Fibroblast of skin of left biceps (primary cell): ENCODE measurements at places on chromosomes 13 and 19.

- DNase-seq: no peak
Observed at GRCh38 chr13:35983206-35983605, 148.0 kb downstream of the DCLK1 start.

- no peak for DNase-seq
Observed at GRCh38 chr13:71801165-71801760, 65.7 kb downstream of the DACH1 start.

DNA sequence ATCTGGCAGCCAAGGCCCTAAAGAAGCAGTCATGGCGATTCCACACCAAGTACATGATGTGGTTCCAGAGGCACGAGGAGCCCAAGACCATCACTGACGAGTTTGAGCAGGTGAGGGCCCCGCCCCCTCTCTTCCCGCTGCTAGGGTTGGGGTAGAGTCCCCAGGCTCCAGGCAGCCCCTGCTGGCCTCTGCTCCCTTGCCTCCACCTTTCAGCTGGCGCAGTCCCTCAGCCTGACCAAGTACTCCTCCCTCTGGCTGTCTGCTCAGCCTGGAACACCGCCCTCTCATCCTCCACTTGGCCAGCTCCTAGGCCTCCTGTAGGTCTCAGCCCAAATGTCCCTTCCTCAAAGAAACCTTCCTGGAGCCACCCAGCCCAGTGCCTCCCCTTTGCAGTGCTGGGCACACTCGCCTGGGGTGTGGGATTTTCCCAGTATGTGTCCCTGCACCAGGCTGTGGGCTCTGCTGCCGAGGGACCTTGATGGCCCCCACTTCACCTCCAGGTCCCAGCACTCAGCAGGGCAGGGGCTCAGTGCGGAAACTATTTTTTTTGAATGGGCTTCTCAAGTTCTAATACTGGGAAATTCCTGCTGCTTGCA is 5.7 kb downstream of the LENG1 start:
- DNase-seq: no peak

GRCh38 chr19:55289117-55289796 is 5.5 kb downstream of the BRSK1 start:
- DNase-seq: no peak

DNA sequence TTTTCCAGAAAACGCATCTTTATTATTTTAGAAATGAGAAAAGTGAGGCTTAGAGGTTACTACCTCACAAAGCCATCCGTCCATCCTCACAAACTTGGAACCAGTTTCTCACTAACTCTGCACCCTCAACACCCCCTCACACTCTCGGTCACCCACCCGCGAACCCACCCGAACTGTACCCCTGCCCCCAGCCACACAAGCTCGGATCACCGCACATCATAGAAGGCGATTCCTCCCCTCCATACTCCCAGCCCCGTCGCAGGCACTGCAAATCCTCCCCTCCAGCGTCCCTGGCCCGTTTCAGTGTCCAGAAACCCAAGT is 238 bp downstream of the ZNF260 start:
- DNase-seq: no peak

GRCh38 chr19:33778089-33778791 is 18.4 kb upstream of the KCTD15 start:
- no peak for DNase-seq

DNA sequence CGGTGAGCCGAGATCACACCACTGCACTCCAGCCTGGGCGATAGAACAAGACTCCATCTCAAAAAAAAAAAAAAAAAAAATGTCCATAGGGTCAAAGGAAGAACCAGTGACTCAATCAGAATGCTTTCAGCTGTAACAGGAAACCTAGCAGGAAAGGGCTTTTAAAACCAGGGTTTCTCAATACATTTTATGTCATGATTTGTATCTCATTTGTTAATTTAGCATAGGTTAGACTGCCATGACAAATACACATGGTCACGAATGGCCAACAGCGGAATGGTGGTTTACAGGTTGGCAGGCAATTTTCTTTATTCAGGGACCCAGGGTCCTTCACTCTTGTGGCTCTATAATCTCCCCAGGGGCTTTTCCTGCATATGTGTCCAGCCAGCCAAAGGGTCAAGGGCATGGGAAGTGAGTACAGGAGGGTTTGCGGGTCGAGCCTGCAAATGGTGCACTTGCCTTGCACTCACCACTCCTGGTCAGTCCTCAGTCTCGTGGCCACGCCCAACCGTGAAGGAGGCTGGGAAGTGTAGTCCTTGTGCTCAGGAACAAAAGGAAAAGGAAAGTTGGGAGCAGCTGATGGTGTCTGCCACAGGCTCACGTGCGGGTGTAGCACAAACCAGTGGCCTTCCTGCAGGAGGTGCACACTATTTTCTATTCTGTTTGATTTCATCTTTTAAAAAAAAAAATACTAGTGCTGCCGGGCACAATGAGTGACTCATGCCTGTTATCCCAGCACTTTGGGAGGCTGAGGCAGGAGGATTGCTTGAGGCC is 14.8 kb downstream of the DHX34 start:
- no peak for DNase-seq

GRCh38 chr13:24887759-24888158 is 123.8 kb downstream of the RNF17 start:
- DNase-seq: no peak
